Gastroesophageal sphincter (tissue), 4 donors: ENCODE measurements at places on chromosomes 2 and 18.

- ATAC-seq: no peak
Measured at GRCh38 chr2:189609423-189609816, 28.8 kb upstream of the SLC40A1 start.

- no peak for ATAC-seq
Measured at GRCh38 chr2:226080334-226080733, 680.8 kb downstream of the NYAP2 start.

- ATAC-seq: no peak
Measured at GRCh38 chr2:239918749-239919148, 106.4 kb downstream of the NDUFA10 start.

- no peak for ATAC-seq
Measured at GRCh38 chr2:10426726-10427617, 21.2 kb downstream of the ODC1 start.

GRCh38 chr2:8541223-8541622 is 140.6 kb upstream of the ID2 start:
- ATAC-seq: no peak

DNA sequence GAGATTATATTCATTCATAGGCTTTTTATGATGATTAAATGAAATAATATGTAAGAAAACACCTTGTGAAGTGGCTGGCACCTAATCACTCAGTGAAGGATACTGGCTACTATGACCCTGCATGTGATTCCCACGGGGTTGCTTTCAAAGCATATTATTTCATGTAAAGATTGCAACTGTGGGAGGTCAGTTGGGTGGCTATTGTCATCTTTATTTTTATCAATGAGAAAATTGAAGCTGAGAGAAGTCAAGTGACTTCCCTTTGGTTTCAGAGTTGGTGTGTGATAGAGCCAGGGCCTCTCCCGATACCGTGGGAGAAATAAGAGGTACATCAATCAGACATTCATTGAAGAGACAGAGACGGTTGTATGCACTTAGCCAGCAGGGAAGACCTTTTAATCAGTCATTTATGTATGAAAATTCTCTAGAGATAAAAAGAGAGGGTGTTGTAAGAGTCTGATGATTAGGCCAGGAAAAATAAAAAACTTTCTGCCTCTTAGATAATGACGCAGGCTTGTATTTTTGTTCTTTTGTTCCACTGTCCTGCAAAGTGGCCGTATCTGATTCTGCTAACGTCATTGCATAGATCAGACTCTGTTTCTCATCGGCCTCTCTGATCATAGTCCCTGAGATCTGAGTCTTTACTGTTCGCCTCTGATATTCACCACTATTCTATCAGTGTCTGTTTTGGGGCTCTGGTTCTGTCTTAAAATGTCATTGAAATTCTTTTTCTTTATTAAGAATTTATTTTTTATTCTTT is 50.5 kb downstream of the QPCT start:
- ATAC-seq: no peak
